Fibroblast of the aortic adventitia (primary cell): ENCODE measurements at places on chromosomes 13 and 19.

DNA sequence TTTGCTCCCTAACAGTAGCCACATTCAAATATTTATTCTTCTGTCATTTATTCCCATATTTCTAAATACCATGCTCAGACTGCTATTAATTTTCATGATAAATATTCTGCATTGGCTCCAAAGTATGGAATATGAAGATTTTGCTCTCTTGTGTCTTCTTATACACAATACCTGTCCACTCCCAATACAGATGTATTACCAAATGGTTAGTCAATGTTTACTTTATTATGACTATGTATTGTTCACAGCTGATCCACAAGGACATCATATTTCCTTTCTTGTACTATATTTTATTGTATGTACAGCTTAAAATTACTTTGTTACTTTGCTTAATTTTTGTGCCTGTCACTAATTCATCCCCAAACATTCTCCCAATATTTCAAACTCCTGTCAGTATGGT, 322.3 kb downstream of the OXGR1 start:
- no peak for DNase-seq

- no peak for DNase-seq
These were observed 21.9 kb downstream of the ONECUT3 start for GRCh38 chr19:1774989-1775772.

- DNase-seq, result no peak
These were observed 187.1 kb downstream of the KATNAL1 start for GRCh38 chr13:30120133-30120822.

GRCh38 chr19:3412066-3412465, 45.7 kb downstream of the NFIC start:
- DNase-seq, result no peak

DNA sequence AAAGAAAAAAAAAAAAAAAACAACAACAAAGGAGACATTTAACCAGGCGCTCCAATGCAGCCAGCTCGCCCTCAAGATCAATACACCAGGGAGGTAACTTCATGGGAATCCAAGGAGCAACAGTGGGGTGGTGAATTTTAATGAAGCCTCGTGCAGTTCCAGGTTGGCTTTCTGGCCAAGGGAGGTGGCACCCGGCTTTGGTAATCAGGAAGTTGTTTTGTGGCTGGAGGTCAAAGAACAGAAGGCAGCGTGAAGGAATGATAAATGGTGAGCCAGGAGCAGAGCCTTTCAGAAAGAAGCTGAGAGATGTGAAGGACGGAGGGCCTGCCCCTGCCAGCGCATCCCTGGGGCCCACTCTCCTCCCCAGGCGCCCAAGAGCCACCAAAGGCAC, 188.2 kb upstream of the TSC22D1 start:
- DNase-seq, result no peak

- DNase-seq, result no peak
These were observed 17.1 kb downstream of the NUMBL start for GRCh38 chr19:40673397-40673796.

- DNase-seq, result no peak
These were observed 4.4 kb downstream of the ZNF211 start for GRCh38 chr19:57637379-57637778.

DNA sequence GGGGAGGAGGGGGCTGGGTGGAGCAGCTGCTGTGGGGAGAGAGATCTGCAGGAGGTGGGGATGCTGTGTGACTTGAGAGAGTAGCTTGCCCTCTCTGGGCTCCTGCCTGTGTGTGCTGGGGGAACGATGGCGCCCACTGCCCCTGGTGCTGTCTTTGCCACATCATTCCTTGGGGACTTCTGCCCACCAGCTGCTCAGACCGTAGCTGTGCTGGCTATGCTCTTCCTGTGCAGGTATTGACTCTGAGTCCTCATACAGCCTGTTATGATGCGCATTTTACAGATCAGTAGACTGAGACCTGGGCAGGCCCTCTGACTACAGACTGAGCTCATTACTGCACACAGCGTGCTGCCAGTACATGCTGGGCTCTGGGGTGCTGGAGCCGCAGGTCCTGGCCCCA, 51.1 kb downstream of the DNM2 start:
- no peak for DNase-seq

DNA sequence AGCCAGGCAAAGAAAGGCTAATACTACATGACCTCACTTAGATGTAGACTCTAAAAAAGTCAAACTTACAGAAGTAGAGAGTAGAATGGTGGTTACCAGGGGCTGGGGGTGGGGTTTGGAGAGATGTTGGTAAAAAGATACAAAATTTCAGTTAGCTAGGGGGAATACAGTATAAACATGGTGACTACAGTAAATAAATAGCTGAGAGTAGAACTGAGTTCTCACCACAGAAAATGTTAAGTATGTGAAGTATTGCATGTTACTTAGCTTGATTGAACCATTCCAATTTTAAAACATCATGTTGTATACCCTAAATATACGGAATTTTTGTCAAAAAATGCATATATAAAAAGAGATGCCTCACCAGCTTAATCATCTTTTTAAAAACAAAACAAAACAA, 67.5 kb upstream of the DOCK9 start:
- DNase-seq, result no peak

DNA sequence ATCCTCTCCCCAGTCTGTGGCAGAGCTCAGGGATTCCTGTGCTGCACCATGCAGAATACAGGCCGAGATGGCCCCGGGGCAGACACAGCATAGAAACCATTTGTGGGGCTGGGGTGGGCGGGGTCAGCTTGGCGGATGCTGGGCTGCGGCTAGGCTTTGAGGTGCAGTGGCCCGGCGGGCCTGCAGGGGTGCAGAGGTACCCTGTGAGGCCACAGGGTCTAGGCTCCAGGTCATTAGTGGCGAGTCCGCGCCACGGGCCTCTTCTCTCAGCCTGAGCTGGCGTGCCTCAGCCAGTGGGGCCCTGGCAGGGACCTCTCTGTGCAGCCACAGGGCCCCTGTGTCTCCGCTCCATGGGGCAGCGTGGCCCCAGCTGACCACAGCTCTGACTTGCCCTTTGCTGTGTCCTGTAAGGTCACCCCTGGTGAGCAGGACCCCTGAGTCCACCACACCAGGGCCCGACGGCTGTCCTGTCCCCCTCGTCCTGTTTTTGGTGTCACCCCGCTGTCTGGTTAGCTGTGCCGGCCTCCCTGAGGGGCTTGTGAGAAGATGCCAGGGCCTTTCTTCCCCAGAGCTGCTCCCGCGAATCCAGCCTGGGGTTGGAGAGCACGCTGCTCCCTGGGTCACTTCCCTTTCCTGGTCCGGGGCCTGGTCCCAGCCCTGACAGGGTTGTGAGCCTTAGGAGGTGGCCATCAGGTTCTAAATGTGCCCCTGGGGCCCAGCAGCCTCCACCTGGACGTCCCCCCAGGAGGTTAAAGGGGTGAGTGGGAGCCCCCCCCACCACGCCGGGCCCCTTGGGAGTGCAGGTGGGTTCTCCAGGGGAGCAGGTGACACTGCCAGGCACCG, 12.1 kb downstream of the KDM4B start:
- no peak for DNase-seq
